ENCODE measurements at places on chromosomes 2 and 18.

DNA sequence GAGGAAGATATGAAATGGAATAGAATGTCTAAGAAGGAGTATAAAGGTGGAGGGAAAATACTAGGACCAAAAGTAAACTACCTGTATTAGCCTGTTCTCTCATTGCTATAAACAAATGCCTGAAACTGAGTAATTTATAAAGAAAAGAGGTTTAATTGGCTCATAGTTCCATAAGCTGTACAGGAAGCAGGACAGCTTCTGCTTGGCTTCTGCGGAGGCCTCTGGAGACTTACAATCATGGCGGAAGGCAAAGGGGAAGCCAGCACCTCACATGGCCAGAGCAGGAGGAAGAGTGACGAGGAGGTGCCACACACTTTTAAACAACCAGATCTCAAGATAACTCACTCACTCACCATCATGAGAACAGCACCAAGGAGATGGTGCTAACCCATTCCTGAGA is 32.9 kb upstream of the TMEM177 start:
- no peak for DNase-seq

DNA sequence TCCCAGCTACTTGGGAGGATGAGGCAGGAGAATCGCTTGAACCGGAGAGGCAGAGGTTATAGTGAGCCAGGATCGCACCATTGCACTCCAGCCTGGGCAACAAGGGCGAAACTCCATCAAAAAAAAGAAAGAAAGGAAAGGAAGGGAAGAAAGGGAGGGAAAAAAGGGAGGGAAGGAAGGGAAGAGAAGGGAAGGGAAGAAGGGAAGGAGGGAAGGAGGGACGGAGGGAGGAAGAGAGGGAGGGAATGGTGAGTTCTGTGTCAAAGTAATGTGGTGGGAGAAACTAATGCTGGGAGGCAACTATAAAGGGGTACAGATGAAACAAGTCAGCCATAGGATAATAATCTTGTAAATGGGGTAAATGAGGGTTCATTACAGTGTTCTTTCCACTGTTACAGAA is 45.7 kb downstream of the MEMO1 start:
- no peak for DNase-seq

DNA sequence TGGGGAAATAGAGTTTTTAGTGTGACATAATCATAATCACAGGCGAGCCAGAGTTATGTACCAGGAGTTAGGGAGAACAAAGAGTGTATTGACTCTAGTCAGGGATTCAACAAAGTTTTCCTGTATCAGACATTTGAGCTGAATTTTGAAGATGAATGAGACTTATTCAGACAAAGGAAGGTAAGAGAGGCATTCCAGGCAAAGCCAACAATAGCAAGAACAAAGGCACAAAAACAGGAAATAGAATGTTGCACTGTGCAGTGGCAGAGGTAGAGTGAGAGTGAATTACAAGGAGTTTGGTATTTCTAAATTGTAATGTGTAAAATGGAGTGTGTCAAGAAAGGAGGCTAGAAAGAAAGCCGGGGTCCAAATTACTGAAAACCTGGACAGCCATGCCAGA is 156.2 kb downstream of the CCDC148 start:
- no peak for DNase-seq

GRCh38 chr2:229445019-229445418 is 173.9 kb upstream of the PID1 start:
- DNase-seq, result peak; percentile 98

- no peak for DNase-seq
Measured at GRCh38 chr2:239365782-239366435, 34.9 kb downstream of the HDAC4 start.

GRCh38 chr18:35581898-35582641 is 530 bp downstream of the GALNT1 start:
- DNase-seq, result no peak

GRCh38 chr2:112794841-112795240 is 10.5 kb upstream of the IL1A start:
- no peak for DNase-seq

GRCh38 chr2:60148716-60149115 is 404.7 kb downstream of the BCL11A start:
- DNase-seq, result no peak

- no peak for DNase-seq
Measured at GRCh38 chr2:231152800-231153557, 28.1 kb upstream of the HTR2B start.

DNA sequence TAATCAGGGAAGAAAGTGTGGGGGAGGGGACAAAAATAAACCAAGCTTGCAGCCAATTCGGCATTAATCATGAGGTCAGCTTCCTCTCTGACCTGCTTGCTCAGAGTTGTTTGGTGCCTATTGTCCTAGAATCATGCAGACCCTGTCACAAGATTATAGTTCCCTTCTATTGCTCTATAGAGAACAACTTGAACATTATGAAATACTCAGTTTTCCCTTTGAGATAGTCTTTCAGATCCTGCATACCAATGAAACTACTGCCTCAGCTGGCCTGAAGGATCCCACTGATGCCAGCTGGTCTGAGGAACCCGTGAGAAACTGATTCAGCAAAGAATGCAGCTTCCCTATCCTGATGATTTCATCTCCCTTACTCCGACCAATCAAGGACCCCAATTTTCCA is 955 bp upstream of the BBS5 start:
- no peak for DNase-seq

DNA sequence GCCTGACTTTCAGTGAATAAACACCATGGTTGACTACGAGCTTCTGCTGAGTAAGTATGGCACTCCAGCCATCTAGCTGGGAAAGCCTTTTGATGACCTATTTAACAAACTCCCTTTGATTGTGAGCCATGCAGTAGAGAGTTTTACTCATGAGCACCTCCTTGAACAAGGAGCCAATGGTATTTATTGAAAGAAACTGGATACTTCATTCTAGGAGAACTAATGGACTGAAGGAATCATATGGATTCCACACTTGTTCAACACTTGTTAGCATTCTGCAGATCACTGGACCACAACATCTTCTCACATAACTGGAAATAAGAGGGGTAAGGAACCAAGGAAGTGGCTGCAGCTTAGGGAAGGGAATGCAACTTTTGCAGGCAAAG is 320.9 kb upstream of the ETAA1 start:
- DNase-seq, result no peak

- no peak for DNase-seq
Measured at GRCh38 chr2:237567276-237568029, 1.1 kb downstream of the PRLH start.

DNA sequence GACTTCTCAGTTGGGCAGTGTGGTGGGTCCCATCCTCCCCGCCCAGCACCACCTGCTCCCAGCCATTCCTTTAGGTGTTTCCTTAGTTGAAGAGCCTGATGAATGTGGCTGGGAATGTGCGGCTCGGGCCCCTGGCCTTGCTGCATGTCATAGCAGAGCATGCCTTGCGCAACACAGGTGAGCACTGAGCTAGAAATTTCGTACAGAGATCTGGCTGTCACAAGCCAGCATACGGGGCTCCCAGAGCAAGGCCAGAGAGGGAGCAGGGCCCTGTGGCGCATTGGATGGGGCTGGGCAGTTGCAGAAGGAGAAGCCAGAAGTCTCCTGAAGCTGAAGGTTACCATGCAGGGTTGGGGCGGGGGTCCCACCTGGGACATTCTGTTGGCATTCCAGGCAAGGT is 129.7 kb downstream of the WDSUB1 start:
- DNase-seq, result no peak

- DNase-seq, result no peak
Measured at GRCh38 chr2:192292478-192292877, 97.7 kb upstream of the TMEFF2 start.

GRCh38 chr2:14182227-14182946 is 450.1 kb upstream of the LRATD1 start:
- no peak for DNase-seq

All from fibroblast of the conjunctiva (primary cell).